Kidney glomerular epithelial cell (primary cell): ENCODE measurements at places on chromosomes 3 and 15.
A peak's percentile ranks its signal among the peaks of the same experiment; 100 is the strongest.

DNA sequence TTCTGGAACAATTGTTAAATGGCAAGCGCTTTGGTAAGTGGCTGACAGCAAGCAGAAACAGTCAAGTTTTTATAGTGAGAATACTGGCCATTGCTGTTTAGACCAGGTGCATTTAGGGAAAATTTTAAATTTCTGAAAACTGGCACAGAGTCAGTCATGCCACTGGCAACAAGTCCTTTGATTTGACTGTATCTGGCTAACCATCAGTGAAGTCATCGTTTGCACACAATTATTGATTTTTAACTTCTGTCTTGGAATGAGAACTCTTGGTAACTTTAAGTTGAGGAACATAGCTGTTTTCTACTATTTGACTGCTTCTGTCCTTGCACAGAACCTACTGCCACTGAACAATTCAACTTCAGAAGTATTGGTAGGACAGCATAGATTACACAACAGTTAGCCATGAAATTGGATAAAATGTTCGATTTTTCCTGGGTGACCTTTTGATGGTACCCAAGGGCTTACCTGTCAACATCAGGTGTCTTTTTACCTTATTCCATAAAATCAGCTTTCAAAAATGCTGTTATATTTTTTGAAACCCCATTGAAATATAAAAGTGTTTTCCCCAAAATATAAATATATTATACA lies 225.0 kb downstream of the PDZRN3 start:
- no peak for DNase-seq

- no peak for DNase-seq
Observed at GRCh38 chr3:150203273-150203672, 204.8 kb upstream of the TSC22D2 start.

GRCh38 chr15:73996939-73997338 lies 2.4 kb downstream of the PML start:
- DNase-seq, result peak; percentile 42

DNA sequence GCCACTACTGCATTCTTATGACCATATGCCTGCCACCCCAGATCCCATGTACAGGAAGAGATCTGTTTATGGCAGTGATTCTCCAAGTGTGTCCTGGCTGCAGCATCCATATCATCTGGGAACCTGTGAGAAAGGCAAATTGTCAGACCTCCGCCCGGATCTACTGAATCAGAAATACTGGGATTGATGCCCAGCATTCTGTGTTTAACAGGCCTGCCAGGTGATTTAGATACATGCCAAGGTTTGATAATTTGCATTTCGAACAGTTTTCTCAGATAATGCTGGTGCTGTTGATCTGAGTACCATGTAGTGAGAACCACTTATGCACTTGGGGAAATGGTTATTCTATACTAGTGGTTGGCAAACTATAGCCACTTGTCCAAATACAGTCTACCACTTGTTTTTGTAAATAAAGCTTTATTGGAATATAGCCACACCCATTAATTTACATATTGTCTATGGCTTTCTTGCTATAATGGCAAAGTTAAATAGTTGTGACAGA lies 165.4 kb downstream of the SSR3 start:
- DNase-seq, result no peak

GRCh38 chr15:90019611-90020010 lies 18.5 kb downstream of the ZNF710 start:
- DNase-seq, result no peak

DNA sequence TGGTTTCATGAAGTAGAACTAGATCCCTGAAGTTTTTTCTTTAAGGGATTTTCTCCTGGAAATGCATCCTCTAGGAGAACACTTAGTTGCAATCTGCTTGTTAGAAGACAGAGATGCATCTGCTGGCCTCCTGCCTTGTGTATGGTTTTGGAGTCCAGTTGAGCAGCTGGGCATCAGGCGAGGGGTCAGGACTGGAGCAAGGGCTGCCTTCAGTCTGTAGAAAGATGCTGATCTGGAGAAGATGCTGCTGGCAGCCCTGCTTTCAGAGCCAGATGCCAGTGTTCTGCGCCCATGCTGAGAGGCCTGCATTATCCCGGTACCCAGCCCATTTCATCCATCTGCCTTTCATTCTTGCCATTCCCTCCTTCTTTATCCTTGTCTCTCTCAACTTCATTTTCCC lies 77.4 kb downstream of the CHCHD6 start:
- no peak for DNase-seq

DNA sequence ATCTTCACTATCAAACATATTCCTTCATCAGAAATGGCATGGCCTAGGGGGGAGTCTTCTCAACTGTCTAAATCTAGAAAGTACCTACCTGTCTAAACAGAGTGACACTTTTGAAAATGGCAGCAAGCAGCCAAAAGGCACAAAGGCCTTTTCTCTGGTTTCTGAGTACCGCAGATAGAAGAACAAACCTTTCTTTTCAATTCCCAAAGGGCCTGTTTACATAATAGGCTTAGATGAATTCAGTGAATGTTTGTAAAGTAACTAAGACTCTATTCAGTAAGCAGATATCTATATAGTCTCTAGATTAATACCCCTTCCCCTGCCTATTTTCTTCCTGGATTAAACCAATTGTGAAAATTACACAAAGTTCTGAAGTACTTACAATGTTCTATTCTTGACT lies 7.1 kb downstream of the MYEF2 start:
- DNase-seq, result no peak

- no peak for DNase-seq
Observed at GRCh38 chr3:19543212-19543841, 390.7 kb downstream of the EFHB start.

- DNase-seq, result no peak
Observed at GRCh38 chr3:120532969-120533368, 63.2 kb upstream of the NDUFB4 start.

- DNase-seq, result no peak
Observed at GRCh38 chr3:129617381-129618185, 11.1 kb upstream of the PLXND1 start.

- no peak for DNase-seq
Observed at GRCh38 chr15:58864602-58865424, 68.7 kb downstream of the SLTM start.

DNA sequence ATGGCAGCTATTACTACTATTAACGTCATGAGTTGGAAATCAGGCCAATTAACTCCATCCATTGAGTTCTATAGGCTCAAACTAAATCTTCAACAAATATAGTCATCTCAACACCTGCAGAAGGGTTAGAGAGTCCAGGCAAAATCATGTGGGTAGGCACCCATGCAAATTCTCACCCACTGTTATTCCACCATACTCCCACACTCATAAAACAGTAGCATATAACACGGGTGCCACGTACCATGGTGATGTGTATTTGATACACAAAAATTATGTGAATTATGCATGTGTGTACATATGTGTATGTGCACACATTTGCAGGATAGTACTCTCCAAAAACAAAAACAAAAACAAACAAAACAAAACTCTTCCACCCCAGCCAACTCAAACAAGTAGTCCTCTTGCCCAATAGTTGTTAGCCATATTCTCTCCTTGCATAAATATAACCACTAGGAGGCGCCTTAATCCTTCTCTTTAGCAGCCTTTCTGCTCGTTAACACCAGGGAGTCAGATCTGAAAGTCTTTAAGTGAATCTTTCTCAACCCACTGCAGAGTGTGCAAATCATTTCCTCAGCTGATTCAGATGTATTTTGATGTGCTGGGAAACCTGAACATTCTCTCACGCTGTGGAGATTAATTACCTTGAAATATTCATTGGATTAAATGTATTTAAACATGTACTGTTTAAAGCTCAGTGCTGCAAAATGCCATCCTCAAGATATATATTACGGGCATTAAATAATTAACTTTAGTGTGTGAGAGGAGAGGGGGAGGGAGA lies 38.0 kb upstream of the COPB2 start:
- peak; percentile 95 for DNase-seq

- DNase-seq, result no peak
Observed at GRCh38 chr3:187777331-187777941, 32.2 kb upstream of the BCL6 start.

GRCh38 chr15:56929933-56930332 lies 11.5 kb downstream of the TCF12 start:
- no peak for DNase-seq

DNA sequence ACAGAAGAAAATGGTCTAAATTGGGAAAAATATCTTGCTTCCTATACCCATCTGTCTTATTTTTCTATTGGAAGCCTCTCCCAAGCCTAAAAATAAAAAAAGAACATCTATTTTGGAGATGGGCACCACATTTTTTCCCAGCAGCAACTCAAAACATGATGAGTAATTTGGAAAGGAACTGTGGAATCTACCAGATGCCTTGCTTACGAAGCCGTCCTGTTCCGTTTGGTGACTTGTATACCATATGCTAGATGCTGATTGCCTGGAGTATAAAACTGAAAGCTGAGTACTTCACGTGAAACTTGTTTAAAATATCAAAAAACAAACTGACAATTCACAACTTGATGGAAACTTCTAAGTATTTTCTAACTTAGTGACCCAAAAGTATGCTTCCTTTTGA lies 491.0 kb downstream of the ROBO2 start:
- no peak for DNase-seq

- no peak for DNase-seq
Observed at GRCh38 chr3:57150113-57150581, 15.0 kb downstream of the IL17RD start.

DNA sequence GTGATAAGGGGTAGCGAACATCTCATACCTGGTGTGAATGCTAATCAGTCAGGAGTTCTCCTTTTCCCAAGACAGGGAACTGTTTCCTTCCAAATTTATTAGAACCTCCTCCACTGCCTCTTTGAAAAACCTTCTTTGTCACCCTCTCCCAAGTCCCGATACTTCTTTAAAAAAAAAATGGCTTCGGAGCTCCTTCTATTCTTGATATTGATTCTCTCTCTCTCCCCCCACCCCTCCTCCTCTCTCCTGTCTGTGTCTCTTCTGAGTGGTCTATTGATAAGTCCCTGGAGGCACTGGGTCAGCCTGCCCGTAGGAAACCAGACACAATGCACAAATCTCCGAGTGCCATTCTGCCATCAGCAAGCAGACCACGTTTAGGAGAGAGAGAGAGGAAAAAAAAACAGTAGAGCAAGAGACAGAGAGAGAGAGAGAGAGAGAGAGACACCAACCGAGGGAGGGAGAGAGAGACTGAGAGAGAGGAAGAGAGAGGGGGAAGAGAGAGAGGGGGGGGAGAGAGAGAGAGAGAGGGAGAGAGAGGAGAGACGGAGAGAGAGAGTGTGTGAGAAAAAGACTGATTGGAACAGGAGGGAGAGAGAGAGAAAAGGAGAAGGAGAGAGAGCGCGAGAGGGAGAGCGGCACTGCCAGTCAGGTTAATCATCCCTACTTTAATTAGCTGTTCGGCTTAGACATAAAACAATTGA lies 160.9 kb downstream of the TIGIT start:
- DNase-seq, result no peak

DNA sequence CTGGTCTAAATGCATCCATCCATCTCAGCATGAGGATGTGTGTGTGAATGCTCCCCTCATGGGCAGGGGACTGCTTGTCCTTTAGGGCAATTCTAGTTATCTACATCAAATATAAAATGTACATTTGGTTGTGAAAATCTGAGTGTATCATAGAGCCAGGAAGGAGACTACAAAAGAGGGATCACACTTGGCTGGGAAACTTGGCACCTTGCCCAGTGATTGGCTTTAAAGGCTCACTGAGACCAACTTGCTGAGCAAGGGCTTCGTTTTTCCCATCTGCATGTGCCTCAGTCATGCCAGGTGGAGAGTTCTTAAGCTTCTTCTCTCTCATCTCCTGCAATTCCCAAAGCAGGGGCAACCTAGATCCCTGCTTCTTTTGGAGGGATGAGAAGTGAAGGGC lies 5.2 kb downstream of the CAPN3 start:
- peak; percentile 1 for DNase-seq

DNA sequence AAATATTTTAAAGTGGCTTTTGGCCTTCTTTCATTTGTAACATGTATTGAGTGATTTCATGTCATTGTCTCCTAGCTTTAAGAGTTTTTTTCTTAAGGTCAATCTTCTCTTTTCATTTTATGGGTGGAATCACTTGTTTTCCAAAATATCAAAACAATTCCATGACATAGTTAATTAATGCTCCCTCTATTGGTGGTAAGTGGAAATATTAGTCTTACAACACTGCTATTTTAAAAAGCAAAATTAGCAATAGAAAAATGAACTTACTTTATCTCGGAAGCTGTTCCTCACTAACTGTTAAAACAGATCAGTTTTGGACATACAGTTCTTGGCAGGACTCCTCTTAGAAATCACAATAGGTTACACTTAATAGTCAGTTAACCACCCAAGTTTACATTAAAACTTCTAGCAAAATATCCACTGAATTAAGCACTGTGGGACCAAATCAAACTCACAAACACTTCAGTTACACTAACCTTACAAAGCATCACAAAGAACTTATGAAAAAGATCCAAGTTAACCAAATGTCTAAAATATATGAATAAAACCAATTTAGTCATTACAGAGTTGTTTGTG lies 42.4 kb downstream of the TIGIT start:
- no peak for DNase-seq

- peak; percentile 64 for DNase-seq
Observed at GRCh38 chr3:1117843-1118473, 25.1 kb downstream of the CNTN6 start.

DNA sequence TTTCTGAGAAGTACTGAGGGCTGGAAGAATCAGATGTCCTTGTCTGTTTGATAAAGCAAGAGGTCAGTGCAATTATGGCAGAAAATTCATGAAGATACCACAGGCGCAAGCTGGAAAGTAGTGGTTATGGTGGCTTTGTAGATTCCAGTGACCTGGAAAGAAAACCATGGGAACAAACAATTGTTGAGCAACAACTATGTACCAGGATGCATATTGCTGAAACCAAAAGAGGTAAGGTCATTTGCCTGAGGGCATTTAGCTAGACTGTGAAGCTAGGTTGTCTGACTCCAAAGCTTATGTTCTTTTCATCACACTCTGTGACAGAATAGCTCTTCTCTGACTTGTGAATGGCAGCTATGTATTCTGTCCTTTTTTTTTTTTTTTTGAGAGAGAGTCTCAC lies 74.0 kb downstream of the B3GALNT1 start:
- no peak for DNase-seq

DNA sequence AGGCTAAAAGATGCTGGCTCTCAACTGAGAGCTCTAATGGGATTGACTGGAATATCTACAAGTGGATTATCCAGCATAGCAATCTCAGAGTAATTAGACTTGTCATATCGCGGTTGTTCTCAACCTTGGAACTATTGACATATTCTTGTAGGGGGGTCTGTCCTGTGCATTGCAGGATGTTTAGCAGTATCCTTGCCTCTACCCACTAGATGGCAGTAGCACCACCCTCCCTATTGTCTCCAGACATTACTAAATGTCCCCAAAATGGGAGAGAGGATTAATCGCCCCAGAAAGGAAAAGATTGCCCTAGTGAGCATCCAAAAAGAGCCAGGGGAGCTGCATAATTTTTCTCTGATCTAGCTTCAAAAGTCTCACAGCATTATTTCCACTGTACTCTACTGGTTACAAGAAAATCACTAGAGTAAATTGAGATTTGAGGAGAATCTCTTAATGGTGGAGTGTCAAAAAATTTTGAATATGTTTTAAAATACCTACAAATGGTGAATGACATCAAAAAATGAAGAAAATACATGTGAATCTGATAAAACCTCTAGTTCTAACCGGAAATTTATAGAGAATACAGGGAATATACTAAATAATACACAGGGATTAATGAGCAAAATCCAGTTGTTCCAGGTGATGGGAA lies 388.2 kb upstream of the AGTR1 start:
- DNase-seq, result no peak

GRCh38 chr3:144629381-144629780 lies 657.8 kb downstream of the DIPK2A start:
- no peak for DNase-seq

GRCh38 chr3:193803288-193803687 lies 210.3 kb downstream of the OPA1 start:
- no peak for DNase-seq

- no peak for DNase-seq
Observed at GRCh38 chr3:127923611-127924010, 8.6 kb downstream of the KBTBD12 start.

- no peak for DNase-seq
Observed at GRCh38 chr15:96107916-96108315, 222.6 kb upstream of the NR2F2 start.
